NCI-H2227 treated with DMSO at 0.1 percent for 48 hours (cell line): ENCODE measurements at places on chromosomes 11 and 22.

- no peak for DNase-seq
These were observed 43.2 kb downstream of the SHANK2 start for GRCh38 chr11:71209181-71209580.

DNA sequence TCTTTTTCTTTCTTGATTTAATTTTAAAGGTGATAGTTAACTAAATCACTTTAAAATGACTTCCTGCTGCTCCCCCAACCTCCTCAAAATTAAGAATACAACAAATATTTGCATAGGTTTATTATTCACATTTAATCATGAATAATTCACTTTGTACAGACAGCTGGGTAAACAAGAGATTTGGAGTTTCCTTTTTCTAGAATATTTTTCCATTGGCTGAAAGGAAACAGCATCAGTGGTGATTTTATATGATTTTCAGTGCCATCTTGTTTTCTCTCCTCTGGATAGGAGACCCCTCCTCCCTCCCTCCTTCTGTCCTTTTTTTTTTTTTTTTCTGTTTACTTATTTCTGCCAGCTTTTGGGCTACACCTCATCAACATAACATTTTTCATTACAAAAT is 60.5 kb downstream of the LIF start:
- DNase-seq, result no peak

DNA sequence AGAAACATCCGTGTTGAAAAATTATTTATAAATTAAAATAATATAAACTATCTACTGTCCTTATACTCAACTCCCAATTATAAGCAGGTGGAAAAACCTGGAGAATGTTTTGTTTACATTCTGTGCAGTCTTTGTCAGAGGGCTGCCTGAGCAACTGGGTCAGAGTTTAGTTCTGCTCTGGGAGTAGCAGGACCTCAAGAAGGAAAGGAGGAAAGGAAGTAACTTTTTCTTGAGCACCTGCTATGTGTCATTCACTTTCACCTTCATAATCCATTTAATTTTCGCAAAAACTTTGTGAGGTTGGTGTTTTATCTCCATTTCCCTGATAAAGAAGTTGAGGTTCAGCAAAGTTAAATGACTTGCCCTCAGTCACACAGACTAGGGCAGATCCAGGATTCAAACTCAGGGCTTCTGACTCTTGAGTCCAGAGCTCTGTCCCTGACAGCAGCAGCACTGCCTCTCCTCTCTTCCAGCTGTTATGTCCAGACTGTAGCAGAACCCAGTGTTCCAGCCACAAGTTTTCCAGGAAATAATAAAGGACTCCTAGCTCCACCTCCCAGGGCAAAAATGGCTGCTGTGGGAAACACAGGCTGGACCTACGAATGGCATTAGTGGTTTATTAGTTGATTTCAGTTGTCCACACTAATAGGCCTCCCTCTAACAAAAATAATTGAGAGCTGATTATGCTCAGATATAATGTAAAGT is 6.4 kb downstream of the CD3E start:
- DNase-seq, result no peak

DNA sequence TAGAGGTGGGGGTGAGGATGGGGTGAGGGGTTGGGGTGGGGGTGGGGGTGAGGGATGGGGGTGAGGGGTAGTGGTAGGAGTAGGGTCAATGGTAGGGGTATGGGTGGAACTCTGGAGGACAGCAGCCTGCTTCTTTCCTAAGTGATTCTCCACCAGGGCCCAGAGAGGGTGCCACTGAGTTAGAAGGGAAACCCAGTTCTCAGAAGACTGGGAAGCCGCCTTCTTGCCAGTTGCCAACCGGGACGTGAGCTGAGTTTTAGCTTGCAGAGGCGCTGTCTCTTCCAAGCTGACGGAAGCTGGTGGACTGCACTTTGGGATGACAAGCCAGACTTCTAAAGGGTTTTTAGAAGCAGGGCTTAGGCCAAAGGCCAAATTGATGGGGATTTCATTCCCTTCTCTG is 104.4 kb downstream of the NAT10 start:
- no peak for DNase-seq

- DNase-seq, result no peak
These were observed 3.4 kb downstream of the USP2 start for GRCh38 chr11:119377961-119378667.
